Activated T-helper 1 cell treated with anti-CD3 and anti-CD28 coated beads, Interleukin-2, amount 50 U/mL, for 16 hours (primary cell): ENCODE measurements at places on chromosomes 5 and 9.

DNA sequence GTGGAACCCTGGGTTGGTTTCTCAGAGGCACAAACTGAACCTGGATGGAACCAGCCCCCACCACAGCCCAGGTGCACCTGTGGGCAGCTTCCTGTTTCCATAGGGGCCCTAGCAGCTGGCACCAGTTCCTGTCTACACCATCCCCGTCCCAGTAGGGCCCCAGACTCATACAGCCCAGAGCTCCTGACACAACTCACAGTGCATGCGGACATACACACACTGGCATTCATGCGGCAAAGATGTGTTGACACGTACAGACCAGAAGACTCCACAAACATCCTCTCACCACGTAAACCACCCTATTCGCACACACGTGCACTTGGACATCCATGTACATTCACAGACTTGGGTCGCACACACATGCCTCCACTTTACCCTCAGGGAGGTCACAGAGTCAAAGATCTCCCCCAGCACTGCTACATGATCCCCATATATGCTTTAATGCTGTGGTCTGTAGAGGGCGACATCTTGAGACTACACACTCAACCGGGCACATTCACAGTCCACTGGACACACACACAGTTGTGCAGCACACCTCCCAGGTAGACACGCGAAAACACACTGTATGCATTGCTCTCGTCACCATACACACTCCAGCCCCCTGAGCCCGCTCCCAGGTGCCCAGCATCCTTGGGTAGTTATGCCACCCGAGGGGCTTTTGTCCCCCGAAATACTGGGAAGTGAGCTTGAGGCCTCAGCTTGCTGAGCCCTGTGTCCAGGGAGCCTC lies 22.4 kb downstream of the CXXC5 start:
- no peak for DNase-seq

DNA sequence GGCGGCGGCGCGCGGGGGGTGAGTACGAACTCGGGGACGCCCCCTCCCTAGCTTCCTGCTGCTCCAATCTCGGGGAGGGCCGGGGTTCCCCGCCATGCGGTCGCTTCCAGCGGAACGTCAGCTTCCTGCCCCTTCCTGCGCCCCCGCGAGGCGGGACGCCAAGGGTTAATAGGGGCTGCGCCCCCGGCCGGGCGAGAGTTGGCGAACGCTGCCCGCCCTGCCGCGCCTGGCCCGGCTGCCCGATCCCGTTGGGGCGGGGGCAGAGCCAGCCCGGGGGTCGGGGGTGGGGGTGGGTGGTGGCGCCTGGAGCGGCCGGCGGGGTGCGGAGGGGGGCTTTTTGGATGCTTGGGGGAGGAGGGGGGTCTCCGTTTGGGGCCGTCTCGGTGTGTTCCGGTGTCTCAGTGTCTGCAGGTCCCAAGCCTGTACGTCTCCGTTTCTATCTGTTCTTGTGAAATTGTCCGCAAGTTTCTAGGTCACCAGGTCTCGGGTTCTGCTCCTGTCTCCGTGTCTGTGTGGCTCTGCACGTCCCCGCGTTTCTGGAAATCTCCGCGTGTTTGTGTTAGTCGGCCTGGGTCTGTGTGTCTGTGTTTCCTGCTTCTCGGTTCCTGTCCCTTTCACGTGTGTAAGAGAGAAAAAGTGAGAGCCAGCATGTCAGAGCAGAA lies 789 bp downstream of the COL27A1 start:
- no peak for DNase-seq

GRCh38 chr5:31273631-31274378 lies 80.3 kb downstream of the CDH6 start:
- DNase-seq: no peak

GRCh38 chr5:27619982-27620381 lies 581.6 kb upstream of the CDH9 start:
- DNase-seq: no peak

- DNase-seq: no peak
Observed at GRCh38 chr5:105783811-105784210, 1886.9 kb downstream of the EFNA5 start.

DNA sequence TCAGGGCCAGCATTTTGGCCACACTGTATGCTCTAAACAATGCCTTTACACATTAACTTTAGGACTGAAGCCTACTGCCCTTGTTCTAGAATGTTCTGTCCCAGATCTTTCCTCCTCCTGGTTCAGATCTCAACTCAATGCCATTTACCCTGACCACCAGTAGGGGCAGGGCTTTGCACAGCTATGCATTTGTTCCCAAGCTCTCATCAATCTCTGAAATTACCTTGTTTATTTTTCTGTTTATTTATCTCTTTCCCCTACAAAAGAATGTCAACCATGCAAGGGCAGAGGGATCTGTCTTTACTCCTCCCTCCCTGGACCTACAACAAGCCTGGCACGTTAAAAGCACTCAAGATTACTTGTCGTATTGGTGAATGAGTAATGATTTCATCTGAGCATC lies 612.9 kb downstream of the BNC2 start:
- DNase-seq: no peak

DNA sequence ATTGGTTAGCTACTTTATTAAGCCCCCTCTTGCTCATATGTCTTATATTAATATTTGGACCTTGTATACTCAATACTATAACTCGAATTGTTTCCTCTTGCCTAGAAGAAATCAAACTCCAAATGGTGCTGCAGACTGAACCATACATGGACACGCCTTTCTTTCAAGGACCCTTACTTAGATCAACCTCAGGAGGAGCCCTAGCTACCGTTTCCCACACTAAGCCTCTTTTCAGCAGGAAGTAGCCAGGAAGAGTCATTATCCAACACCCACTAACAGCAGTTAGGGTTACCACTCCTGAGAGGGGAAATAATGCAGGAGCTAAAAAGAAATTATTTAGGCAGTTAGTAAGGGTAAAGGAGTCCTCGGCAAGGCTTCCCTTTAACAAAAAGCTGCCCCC lies 243.8 kb upstream of the PUM3 start:
- DNase-seq: no peak

GRCh38 chr9:1217076-1217475 lies 166.9 kb downstream of the DMRT2 start:
- no peak for DNase-seq

GRCh38 chr9:3795556-3795955 lies 269.8 kb upstream of the RFX3 start:
- DNase-seq: no peak

- DNase-seq: no peak
Observed at GRCh38 chr5:6733411-6734242, 20.4 kb downstream of the TENT4A start.

- no peak for DNase-seq
Observed at GRCh38 chr5:171309276-171310211, 496 bp downstream of the TLX3 start.

DNA sequence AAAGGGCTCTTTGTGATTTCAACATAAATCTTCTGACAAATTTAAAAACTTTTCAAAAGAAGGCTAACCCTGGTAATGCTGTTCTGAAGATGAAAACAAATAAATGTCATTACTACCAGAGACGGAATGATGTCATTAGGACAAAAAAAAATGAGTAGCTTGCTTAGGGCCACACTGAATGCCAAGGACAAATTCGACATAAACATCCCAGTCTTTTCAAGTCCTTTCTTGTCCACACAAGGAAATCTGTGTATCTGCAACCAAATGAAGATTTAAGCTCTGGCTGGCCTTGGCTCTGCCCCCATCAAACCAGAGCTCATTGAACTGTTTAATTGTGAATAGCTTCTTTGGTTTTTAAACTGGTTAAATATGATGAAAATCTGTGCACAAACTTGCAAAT lies 592.7 kb downstream of the TLE1 start:
- no peak for DNase-seq

DNA sequence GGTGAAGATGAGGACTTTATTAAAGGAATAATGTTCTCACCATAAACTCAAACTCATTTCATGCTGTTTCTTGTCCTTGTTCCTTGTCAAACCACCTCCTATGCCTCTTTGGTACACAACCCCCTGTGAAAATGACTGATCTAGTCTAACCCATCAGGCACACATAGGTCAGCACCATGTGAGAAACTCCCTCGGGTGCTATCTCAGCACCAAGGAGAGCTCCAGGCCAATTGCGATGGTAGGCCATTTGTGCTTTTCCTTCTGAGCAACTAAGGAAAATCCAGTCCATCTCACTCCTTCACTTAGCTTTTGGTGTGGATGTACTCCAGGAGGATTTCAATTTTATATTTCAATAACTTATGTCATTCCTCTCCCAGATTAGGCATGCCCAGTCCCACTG lies 199.8 kb downstream of the ZNF608 start:
- no peak for DNase-seq

DNA sequence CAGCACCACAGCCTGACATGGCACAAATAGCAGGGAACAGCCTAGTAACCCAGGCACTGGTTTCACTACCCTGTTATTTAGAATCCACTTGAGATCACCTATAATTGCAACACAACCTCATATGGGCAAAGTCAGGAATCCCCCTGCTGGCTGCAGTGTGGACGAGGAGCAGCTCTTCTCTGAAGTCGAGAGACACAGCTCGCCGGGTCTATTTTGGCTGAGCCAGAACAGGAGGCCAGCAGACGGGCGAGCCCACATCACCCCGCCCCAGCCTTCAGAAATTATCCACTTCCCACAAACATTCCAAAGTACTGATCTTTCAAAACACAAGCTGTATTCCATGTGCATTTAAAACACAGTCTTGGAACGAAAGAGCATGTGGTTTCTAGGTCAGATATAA lies 179.0 kb downstream of the ROR2 start:
- no peak for DNase-seq

DNA sequence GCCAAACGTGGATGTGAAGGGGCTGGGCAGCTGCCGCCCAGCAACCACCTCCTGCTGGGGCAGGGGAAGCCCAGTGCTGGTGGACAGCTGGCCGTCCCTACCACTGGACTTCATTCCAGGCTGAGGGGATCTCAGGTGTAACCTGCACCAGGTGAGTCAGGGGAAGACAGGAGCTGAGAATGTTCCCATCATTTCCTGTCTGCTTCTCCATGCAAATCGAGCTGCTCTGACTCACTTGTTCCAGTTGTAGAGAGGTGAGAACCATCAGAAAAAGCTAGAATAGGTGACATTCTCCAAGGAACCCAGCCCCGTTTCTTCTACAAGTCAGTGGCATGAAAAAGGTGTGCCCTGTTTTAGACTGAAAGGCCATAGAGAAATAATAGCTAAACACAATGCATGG lies 21.8 kb upstream of the BARX1 start:
- DNase-seq: no peak

- DNase-seq: no peak
Observed at GRCh38 chr9:105255421-105255820, 11.0 kb downstream of the SLC44A1 start.

DNA sequence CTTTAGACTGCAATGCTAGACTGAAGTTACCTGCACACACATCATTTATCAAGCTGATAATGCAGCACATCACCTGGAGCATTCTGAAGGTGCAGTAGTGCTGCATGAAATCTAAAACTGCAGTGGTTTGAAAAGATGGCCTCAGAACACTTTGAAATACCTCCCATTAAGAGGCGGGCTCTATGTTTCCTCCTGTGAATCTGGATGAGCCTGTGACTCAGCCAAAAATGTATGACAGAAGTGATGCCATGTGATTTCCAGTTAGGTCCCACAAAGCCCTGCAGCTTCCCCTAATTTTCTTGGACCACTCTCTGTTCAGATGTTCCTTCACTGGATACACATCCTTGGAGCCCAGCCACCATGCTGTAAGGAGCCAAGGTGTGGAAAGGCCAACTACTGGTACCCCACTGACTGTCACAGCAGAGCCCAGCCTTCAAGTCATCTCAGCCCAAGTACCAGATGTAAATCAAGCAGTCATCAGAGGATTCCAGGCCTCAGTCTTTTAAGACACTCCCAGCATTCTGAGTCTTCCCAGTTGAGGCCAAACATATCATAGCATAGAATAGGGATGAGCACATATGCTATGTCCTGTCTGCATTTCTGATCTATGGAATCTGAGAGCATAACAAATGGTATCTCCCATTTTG lies 27.2 kb upstream of the DEPDC1B start:
- DNase-seq: no peak

DNA sequence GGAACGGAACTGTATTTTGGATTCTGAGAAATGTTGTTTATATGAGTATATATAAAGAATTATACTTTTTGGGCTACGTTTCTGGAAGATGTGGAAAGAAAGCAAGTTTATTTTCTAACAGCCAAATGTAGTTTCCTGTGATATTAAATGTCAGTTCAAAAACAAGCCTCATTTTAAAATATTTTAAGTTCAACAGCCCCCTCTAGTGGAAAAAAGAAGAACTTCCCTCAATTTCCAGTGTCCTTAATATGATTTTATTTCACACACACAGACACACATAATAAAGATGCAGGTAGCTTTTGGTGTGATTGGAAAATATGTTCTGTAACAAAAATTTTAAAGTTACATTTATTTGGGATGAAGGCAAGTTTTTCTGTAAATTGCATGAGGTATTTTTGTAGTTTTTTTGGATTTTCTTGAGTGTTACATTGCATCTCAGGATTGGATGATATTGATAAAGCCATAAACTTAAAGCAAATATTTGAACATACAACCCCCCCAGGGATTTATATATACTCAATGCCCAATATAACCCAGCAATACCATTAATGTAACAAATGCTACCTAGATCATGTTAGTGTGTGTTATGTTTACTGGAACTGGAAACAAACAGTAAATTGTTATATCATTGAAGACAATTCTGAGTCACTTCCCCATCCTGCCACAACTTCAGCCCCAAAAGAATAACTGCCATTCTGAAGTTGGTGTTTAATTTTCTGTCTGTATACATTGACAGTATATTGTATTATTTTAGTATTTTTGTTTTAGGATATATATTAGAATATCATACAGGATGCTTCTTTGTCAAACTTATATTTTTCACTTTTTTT lies 54.0 kb downstream of the CCDC171 start:
- DNase-seq: no peak

GRCh38 chr5:61330341-61330844 lies 1.7 kb upstream of the ZSWIM6 start:
- DNase-seq: no peak

GRCh38 chr5:73968729-73969128 lies 342.7 kb downstream of the ARHGEF28 start:
- DNase-seq: no peak

DNA sequence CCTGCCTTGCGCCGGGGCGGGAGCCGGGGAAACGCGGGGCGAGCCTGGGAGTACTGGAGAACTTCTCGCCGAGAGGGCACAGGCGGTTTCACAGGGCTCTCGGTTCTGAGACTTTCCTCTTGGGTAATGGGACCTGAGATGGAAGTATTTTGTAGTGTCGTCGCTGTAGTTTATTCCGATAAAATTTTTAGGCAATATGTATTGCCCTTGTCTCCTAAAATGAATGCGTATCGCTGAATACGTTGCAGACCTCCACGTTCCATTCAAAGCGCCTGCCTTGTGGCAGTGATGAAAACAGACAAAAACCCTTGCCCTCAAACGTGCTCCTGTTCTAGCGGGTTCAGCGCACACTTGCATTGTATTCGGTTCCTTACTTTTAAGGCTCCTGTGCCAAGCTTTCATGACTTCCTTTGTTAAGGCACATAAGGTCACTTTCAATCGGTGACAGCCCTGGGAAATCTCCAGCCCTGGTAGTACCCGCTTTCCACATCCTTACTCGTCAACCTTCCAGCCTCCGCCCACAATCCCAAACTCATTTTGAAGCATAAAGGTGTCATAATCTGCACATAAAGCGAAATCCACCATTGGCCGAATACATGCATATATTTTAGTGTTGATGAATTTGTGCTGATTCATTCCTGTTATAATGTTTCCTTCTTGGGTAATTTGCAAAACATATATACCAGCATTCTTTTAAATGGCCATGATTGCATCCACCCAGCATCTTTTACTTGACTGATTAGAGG lies 694 bp downstream of the RMI1 start:
- no peak for DNase-seq
